Right hindlimb (tissue), 1 donor: ENCODE measurements at places on chromosomes 12 and 14.

DNA sequence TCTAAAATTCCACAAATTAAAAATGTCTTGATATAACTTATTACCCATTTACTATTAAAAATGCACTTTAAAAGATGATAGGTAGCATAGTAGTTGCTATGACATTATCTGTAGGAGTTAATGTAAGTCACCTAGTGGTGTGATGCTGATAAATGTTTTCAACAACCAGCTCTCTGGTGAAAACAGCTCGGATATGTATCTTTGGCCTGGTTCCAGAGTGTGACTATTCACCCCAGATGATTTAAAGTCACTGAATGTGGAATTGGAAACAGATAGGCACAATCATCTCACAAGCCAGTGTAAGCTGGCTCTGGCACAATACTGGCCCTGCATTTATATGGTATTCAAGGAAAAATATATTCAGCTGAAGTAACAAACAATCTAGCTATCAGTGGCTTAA, 9.2 kb upstream of the CCDC196 start:
- DNase-seq: no peak

DNA sequence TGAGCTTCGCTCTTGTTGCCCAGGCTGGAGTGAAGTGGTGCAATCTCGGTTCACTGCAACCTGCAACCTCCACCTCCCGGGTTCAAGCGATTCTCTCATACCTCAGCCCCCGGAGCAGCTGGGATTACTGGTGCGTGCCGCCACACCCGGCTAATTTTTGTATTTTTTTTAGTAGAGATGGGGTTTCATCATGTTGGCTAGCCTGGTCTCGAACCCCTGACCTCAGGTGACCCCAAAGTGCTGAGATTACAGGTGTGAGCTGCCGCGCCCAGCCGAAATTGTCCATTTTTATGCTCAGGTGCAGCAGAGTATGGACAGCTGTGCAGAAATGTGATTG, 19.2 kb upstream of the CYP46A1 start:
- DNase-seq: no peak

DNA sequence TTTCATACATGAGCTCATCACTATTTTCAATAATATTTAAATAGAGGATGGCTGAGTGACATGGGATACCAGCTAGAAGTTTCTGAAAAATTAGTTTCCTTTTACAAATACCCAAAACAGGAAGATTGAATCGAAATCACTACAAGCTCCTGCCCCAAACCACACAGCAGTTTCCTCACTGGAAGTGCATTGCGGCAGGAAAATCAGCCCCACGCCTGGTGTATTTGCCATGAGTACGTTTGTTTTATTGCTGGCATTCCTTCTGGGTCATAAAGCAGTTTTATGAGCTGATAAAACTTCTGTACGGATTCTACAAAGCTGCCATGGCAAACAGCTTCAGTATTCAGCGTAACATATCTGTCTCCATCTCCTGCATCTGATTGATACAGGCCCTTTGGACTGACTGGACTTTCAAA, 23.7 kb downstream of the CDC42BPB start:
- no peak for DNase-seq

- no peak for DNase-seq
Observed at GRCh38 chr12:17976202-17976601, 113.8 kb downstream of the RERGL start.

GRCh38 chr12:238736-239398, 23.8 kb downstream of the SLC6A13 start:
- no peak for DNase-seq

GRCh38 chr14:86625637-86626036, 1095.7 kb downstream of the FLRT2 start:
- DNase-seq: no peak
